ENCODE measurements at places on chromosomes 1 and 21. TPM values are rescaled to one million over a fixed set of nuclear protein-coding genes. Genes with fewer than 3 reads are reported as not detected.

RGL1 gene
- 33.2 TPM for total RNA-seq

PLA2G2C gene
- not detected for total RNA-seq

FCGR2B gene
- not detected for total RNA-seq

KCNQ4 gene
- total RNA-seq = under 0.01 TPM

NBPF12 gene
- 9.3 TPM for total RNA-seq

Data from fibroblast of villous mesenchyme (primary cell).